ENCODE measurements at places on chromosomes 5 and 9.

- DNase-seq = no peak
These were observed 385.8 kb upstream of the PCSK5 start for GRCh38 chr9:75504721-75505120.

GRCh38 chr5:133794771-133795415 is 173.5 kb downstream of the C5orf15 start:
- DNase-seq = no peak

DNA sequence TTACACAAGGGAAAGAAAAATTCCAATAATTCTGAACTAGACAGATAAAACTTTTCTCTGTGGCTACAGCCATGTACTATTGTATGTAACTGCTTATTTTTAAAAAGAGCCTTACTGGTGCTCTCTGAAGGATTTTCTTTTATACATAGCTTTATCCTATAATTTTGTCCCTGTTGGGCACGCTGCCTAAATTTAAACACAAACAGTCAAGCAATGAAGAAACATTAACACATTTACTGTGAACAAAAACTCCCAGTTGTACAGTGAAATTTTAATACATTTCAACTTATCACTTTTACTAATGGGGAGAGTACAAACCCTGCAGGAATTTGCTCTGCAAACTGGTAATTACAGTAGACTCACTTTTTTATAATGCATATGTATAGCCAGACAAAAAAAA is 273.3 kb downstream of the BNC2 start:
- no peak for DNase-seq

DNA sequence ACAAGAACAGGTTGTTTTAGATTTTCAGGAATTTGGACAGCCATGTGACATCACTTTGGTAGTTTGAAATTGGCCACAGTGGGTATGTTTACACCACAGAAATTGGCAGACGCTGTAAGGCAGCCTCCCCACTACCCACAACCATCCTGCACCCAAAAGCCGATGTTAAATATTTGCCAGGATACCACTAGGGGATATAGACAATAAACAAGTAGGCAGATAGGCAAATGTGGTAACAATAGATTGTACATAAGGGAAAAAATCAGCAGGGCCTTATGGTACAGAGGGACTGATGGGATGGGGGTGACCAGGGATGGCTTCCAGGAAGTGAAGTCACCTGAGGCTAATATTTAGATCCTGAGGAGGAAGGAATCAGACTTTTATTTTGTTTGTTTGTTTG is 31.1 kb upstream of the DUSP1 start:
- DNase-seq = no peak

- no peak for DNase-seq
These were observed 73.0 kb downstream of the EHMT1 start for GRCh38 chr9:137691646-137692351.

- no peak for DNase-seq
These were observed 636.3 kb upstream of the TYRP1 start for GRCh38 chr9:12056874-12057273.

Data from ascending aorta (tissue), 2 donors.